ENCODE measurements at places on chromosomes 12 and 14. TPM values are rescaled to one million over a fixed set of nuclear protein-coding genes. Genes with fewer than 3 reads are reported as not detected.
A peak's percentile ranks its signal among the peaks of the same experiment; 100 is the strongest.

- DNase-seq: no peak
Measured at GRCh38 chr12:98418357-98419075, 96.9 kb upstream of the TMPO start.

GRCh38 chr14:81533212-81533535 is 479 bp downstream of the SEL1L start:
- no peak for DNase-seq

- DNase-seq: no peak
Measured at GRCh38 chr12:1305791-1306500, 288.4 kb downstream of the FBXL14 start.

DNA sequence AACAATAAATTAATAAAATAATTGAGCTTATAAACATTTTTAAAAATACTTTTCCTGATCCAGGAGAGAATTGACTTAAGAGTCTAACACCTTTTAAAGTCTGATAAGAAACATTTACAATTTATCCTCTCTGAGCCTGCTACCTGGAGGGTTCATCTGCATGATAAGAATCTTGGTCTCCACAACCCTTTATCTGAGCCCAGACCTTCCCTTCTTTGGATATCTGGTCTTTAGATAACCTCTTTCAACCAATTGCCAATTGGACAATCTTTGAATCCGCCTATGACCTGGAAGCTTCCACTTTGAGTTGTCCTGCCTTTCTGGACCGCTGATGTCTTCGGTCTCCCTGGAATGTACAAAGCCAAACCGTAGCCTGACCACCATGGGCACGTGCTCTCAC is 1393.3 kb upstream of the TMEM132C start:
- DNase-seq: no peak

DNA sequence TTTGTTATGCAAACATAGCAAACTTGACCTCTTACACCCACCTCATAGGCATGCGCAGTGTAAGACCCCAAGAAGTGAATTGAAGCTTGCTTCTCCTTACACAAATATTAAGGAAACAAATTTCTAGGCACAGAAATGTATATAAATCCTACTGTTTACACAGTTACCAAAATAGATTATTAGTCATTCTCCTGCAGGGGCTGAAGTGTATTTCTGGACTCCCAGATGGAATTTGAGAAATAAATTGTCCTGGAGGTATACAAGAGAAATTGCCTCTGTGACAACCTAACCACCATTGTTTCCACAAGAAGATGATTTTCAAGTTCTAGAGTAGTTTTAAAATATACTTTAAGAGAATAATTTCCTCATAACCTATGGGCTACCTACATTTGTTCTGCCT is 656.0 kb upstream of the MDGA2 start:
- DNase-seq: no peak

- DNase-seq: peak; percentile 84
Measured at GRCh38 chr12:6827437-6827911, 733 bp upstream of the P3H3 start.

DNA sequence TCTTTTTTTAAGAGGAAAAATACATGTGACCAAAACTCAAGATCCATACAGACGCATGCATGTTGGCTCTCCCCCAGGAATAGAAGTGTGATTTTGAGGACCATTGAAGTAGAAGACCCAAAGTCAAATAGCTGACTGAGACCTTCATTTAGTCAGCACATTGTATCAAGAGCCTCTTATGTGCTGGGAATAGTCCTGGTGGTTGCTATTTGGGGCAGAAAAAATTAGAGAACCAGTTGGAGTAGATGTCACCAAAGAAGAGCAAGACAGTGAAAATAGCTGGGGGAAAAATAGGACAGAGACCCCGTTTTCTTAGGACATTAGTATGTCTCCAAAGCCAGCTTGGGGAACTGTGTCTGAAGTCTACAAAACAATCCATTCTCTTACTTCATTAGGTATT is 93.6 kb downstream of the PELI2 start:
- no peak for DNase-seq

GRCh38 chr12:66698558-66698957 is 19.7 kb upstream of the GRIP1 start:
- DNase-seq: no peak

DNA sequence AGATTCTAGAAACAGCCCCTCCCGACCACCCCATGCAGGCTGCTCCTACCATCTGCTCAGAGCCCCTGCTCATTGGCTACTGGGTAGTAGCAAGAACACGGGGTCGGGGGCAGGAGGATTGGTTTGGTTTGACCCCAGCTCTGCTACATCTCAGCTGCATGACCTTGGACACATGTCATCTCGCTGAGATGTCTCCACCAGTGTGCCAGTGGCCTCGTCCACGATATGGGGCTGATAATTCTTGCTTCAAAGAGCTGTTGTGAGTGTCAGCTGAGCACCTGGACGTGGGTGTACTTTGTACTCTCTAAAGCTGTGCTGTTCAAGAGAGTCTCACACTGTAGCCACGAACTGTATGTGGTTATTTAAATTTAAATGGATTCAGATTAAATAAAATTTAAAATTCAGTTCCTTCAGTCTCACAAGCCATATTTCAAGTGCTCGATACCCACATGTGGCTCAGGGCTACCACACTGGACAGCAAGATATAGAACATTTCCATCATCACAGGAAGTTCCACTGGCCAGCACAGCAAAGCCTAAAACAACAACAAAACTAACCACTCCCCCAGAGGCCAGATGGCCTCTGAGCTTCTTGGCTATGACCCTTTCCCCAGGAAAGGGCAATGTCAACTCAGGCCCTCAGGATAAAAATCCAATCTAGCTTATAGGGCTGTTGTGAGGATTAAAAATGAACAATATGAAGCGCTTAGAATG is 18.6 kb downstream of the LTBP2 start:
- no peak for DNase-seq

GRCh38 chr12:124477107-124477915 is 90.1 kb downstream of the NCOR2 start:
- DNase-seq: no peak

DNA sequence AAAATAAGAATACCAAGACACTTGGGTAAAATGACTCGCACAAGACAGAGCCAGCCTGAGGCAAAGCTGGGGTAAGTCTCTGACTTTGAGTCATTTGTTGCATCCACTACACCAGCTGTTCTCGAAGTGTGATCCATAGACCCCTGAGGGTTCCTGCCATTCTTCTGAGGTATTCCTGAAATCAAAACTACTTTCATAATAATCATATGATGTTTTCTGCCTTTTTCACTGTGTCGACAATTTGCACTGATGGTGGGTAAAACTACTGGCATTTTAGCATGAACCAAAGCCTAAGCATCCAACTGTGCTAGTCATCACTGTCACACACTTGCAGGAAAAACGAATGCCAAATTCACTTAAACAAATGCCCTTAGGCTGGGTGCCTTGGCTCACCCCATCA is 135.5 kb upstream of the FUT8 start:
- DNase-seq: no peak

The ENDOU gene
- total RNA-seq: not detected

The HPD gene
- total RNA-seq: not detected

The MYH7 gene
- total RNA-seq: 0.41 TPM

The ABCD2 gene
- 18.3 TPM for total RNA-seq

The NPFF gene
- not detected for total RNA-seq

The SLC5A8 gene
- 3.3 TPM for total RNA-seq

The SSTR1 gene
- 8.2 TPM for total RNA-seq

All from frontal cortex (tissue), 4 donors.